ENCODE measurements at places on chromosomes 3 and 15. TPM values are rescaled to one million over a fixed set of nuclear protein-coding genes. Genes with fewer than 3 reads are reported as not detected.

Gene U2SURP
- total RNA-seq: 69.3 TPM

DNA sequence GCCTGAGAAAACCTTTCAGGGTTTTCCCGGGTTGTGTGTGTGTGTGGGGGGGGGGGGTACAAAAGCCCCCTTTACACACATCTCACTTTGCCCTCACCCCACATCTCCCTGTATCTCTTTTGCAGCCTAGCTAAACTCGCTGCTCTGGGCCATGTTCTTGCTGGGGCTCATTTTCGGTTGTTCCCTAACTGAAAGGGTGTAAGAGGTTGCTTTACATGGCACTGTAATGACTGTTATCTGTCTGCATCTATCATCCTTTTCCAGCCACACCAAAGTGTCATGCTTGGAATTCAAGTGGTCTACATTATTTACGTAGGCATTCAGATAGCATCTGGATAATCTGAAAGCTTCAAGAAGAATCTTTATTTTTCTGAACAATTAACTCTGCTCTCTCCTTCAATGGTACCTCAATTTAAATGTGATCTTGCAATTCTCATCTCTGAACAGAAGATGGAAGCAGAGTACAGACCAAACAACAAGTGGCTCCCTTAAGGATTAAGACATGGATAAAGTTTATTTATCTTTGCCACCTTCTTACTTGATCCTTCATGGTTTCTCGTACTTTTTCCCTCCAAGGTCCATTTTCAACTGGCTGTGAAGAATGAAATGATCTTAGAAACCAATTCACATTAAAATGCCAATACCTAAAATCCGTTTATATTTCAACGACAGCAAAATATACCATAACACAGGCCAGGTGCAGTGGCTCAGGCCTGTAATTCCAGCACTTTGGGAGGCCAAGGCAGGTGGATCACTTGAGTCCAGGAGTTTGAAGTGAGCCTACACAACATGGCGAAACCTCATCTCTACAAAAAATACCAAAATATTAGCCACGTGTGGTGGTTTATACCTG is 34.9 kb downstream of the DCLK3 start:
- DNase-seq: no peak

DNA sequence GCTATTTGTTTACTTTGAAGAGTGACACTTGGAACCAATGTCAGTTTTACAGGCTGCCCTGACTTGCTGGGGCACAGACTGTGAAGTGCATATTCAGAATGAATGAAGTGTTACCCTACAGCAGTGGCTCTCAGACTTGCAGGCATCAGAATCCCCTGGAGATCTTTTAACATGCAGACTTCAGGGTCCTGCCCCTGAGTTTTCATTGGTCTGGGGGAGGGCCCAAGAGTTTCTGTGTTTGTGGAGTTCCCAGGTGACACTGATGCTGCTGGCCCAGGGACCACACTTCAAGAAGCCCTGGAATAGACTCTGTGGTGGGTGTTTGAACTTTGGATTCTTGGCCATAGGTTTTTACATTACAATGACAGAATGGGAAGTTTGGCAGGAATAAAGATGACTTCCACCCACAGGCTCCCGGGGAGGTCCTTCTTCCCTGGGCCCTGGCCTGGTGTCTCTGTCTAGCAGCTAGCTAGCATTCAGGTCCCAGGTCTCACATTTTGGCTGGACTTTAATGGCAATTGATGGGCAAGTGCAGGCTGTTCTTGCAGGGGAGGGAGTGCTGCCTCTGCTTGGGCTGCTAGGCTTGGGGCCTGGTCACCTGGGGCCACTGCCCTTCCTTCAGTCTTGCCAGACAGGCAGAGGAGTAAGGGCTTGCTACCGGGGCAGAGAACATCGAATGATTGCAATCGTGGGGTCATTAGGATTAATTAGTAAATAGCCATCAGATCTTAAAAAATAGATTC is 149.0 kb downstream of the APBA2 start:
- no peak for DNase-seq

GRCh38 chr3:37946531-37946889 is 44.1 kb upstream of the VILL start:
- no peak for DNase-seq

Gene SEMA7A
- total RNA-seq: 2.0 TPM

DNA sequence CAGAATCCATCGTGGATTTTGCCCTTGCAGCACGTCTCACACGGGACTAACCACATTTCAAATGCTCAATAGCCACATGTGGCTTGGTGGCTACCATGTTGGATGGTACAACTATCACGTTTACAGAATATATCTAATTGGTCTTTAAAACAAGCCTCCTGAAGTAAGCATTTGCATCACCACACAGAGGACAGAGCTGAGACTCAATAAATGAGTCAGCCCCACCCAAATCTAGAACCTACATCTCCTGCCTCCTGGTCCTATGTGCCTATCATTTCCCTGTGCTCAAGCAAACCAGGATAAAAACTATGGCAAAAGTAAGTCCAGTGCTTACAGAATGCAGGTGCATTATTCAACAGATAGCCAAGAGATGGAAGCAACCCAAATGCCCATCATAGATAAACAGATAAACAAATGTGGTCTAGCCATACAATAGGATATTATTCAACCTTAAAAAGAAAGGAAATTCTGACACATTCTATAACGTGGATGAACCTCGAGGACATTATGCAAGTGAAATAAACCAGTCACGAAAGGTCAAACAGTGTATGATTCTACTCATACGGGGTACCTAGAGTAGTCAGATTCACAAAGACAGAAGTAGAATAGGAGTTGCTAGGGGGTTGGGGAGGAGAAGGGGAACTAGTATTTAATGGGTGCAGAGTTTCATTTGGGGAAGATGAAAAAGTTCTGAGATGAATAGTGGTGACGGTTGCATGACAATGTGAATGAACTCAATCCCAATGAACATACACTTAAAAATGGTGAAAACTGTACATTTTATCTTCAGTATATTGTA is 43.9 kb downstream of the SRGAP3 start:
- DNase-seq: no peak

- DNase-seq: peak; percentile 91
These were observed 3.4 kb upstream of the COL7A1 start for GRCh38 chr3:48598323-48599076.

DNA sequence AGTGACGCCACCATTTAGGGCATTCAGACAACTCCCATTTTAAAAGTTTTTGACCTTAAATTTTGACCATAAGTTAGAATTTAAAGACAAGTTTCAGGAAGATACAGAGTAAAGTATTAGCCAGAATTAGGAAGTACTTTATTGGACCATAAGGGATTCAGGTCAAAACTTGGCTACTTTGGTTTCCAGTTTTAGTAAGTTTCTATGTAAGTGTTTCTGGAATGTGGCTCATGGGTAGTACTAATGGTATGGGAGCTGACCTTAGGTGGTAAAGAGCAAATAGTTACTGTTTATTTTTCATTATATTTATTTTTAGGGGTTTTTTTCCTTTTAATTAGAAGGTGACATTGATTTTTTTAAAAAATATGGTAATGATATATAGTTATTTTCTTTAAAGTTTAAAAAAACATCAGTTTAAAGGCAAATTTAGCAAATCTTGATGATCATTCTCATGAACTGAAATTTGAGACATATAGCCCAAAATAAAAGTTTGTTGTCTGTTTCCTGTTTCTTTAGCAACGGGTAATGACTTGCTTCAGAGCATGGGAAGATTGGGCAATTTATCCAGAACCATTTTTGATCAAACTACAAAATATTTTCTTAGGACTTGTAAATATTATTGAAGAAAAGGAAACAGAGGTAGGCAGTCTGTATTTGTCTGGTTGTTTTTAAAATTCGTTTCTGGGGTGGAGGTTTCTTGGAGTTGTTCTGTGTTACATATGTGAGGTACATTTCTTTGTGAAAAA is 34.3 kb downstream of the U2SURP start:
- DNase-seq: no peak

DNA sequence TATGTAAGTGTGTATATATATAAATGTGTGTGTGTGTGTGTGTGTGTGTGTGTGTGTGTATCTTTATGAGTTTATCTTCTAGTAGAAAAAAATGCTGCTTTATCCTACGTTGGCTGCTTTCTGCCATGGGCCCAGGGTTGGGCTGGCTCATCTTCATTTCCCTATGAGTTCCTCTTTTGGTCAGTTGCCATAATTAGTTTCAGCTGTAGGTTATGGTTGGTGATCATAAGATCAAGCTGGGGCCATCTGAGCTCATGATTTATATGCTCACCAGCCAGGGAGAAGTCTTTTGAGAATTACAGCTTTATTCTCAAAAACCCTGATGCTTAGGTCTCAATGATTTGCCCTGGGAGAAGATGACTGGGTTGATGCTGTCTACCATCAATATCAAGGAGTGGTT is 775.8 kb upstream of the ARPP21 start:
- DNase-seq: no peak

Gene CTXN2
- not detected for total RNA-seq

Gene CCDC54
- not detected for total RNA-seq

Gene CMC1
- 14.4 TPM for total RNA-seq

- no peak for DNase-seq
These were observed 82.7 kb upstream of the VGLL3 start for GRCh38 chr3:87073496-87074145.

Gene MYZAP
- 24.8 TPM for total RNA-seq

- no peak for DNase-seq
These were observed 181.4 kb downstream of the OPA1 start for GRCh38 chr3:193774272-193774915.

- DNase-seq: no peak
These were observed 401.7 kb downstream of the OXSM start for GRCh38 chr3:26191556-26191955.

- no peak for DNase-seq
These were observed 98.3 kb downstream of the ANO10 start for GRCh38 chr3:43523454-43524053.

- no peak for DNase-seq
These were observed 389.3 kb downstream of the IL20RB start for GRCh38 chr3:137347132-137347531.

- no peak for DNase-seq
These were observed 3.2 kb upstream of the GBE1 start for GRCh38 chr3:81764665-81765064.

Gene GPR149
- total RNA-seq: not detected

DNA sequence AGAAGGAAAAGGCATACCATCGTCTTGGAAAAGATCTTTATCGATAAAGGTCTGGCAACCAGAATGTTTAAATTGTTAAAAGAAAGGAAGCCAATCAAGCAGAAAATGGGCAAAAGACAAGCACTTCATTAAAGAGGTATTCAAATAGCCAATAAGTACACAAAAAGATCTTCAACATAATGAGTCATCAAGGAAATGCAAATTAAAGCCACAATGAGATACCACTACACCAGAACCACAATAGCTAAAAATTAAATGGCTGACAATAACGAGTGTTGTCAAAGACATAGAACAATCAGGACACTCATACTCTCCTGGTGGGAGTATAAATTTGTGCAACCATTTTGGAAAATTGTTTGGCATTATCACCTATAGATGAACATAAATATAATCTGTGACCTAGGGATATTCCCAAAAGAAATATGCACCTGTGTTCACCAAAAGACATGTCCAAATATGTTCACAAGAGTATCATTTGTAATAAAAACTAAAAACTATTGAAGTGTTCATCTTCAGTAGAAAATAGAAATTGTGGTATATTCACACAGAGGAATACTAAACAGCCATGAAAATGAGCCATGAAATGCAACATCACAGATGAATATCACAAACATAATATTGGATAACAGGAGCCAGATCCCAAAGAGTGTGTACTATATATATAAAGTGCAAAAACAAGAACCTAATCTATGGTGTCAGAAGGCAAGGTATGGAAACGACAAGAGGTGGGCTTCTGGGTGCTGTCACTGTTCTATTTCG is 14.4 kb upstream of the BTBD1 start:
- no peak for DNase-seq
